ENCODE measurements at places on chromosomes 12 and 14. TPM values are rescaled to one million over a fixed set of nuclear protein-coding genes. Genes with fewer than 3 reads are reported as not detected.

GRCh38 chr14:76953311-76953945 lies 75.1 kb downstream of the IRF2BPL start:
- no peaks in the 10 kb centered on the region for H3K27me3 ChIP-seq
- no peak overlapping the region for H3K4me3 ChIP-seq
- DNase-seq: peak; percentile 88
- H3K27ac ChIP-seq: peak overlapping the region; percentile 89

GRCh38 chr14:57796556-57796955 lies 69.3 kb downstream of the SLC35F4 start:
- no peaks in the 10 kb centered on the region for H3K36me3 ChIP-seq
- no peak overlapping the region for H3K4me3 ChIP-seq
- no peaks in the 10 kb centered on the region for H3K27me3 ChIP-seq

DNA sequence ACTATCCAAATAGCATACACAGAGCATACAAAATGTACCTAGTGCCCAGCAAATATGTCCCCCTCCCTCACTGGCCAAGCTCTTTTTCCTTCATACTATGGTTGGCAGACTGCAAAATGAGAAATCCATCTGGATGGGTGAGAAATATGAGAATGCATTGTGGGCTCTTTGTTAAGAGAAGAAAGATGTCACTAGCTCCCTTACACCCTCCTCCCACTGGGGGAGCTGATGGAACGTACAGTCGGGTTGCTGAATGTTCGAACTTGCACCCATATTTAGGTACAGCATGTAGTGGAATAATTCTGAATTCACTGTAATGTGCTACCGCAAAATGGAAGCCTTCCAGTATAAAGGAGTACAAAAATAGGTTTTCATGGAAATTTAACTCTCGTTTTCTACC lies 377.4 kb downstream of the GRIN2B start:
- no peak overlapping the region for H3K27ac ChIP-seq
- no peaks in the 10 kb centered on the region for H3K36me3 ChIP-seq
- H3K27me3 ChIP-seq: no peaks in the 10 kb centered on the region
- no peak overlapping the region for H3K4me3 ChIP-seq
- DNase-seq: no peak

- peaks cover 56% of the 10 kb centered on the region for H3K27me3 ChIP-seq
- peak overlapping the region; percentile 74 for H3K27ac ChIP-seq
- H3K4me3 ChIP-seq: peak overlapping the region; percentile 44
- H3K4me1 ChIP-seq: peaks cover 34% of the 10 kb centered on the region
- peaks cover 29% of the 10 kb centered on the region for H3K36me3 ChIP-seq
Measured at GRCh38 chr14:53952533-53952932, 4.1 kb downstream of the BMP4 start.

LRRC10 gene
- not detected for total RNA-seq

NT5DC3 gene
- 8.2 TPM for total RNA-seq

Measured in muscle of leg (tissue), 16 donors.